ENCODE measurements at places on chromosomes 2 and 18.

GRCh38 chr2:96553176-96553956 is 16.8 kb downstream of the ARID5A start:
- no peak for DNase-seq

GRCh38 chr2:11343368-11343649 is 1.1 kb downstream of the ROCK2 start:
- DNase-seq, result no peak

DNA sequence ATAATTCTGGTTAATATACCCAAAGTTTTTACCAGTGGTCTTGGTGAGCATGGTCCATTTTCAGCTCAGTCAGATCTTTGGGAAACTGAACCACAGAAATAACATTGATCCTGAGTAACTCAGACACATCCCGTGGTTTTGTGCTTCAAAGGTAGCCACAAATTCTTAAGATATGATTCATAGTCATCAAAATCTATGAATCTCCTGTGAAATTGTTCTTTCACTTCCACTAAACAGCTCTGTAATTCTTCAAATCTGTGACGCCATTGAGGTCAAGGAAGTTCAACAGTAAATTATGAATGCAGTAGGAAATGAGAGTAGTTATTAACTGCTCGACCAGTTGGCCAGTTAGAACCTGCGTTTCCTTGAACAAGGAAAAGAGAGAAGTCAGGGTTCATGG is 147.3 kb downstream of the IRS1 start:
- DNase-seq, result peak; percentile 54

DNA sequence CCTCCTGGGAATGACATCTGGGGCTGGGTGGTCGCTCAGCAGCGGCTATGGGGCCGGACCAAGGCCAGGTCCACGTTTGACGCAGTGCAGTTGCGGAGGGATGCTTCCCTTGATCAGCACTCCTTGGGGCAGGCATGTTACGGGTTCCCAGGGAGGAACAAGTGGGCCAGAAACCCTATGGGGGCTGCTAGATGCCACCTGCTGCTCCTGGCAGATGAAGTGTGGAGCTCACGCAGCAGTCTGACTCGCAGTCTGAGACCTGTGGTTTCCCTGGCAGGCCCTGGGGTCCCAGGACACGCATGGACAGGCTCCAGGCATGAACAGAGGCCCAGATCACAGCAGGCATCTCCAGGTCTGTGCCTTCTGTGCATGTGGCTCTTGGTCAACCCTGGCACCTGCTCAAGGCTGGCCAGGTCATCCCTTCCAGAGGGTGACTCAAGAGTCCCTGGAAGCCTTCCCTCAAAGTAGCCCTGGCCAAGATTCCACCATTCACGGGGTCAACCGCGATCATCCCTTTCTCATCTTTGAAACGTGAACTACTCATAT is 20.0 kb downstream of the KCNF1 start:
- DNase-seq, result peak; percentile 12

DNA sequence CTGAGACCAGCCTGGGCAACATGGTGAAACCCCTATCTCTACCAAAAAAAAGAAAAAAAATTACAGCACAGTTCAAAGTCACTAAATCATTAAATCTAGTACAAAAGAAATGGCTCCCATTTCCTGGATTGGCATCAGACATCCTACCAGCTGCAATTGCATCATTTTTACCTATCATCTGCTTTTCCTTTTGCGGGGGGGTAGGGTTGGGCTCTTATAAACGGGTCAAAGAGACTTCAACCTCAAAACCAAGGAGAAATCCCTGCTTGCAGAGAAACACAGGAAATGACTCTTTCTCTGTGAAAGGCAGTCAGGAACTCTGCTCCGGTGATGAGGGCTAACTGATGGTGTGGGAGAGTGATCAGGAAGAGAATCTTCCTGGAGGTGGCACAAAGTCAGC is 45.3 kb upstream of the RFX8 start:
- no peak for DNase-seq

DNA sequence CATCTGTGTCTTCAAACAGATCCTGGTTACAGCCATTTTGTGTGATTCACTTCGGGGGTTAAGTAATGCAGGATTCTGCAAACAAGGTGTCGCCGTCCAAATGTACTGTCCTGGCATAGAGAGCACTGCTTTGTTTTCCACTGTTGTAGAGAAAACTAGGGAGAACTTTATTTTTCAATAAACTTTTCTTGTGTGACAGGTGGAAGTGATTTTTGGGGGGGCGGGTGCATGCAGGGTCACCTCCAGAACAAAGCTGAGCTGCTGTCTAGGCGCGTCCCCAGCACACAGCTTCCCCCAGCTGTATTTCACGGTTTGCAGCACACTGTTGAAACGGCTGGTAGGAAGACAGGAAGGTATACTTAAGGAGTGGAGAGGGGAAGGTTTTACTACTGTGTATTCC is 200.6 kb downstream of the MGAT5 start:
- DNase-seq, result no peak
